HFFc6 (cell line): ENCODE measurements at places on chromosomes 2 and 18. TPM values are rescaled to one million over a fixed set of nuclear protein-coding genes. Genes with fewer than 3 reads are reported as not detected.

GRCh38 chr2:101893681-101894381 is 97.9 kb upstream of the IL1R2 start:
- DNase-seq, result no peak

The MAB21L4 gene
- total RNA-seq, result not detected in 3 replicates

The MEP1B gene
- not detected in 3 replicates for total RNA-seq

DNA sequence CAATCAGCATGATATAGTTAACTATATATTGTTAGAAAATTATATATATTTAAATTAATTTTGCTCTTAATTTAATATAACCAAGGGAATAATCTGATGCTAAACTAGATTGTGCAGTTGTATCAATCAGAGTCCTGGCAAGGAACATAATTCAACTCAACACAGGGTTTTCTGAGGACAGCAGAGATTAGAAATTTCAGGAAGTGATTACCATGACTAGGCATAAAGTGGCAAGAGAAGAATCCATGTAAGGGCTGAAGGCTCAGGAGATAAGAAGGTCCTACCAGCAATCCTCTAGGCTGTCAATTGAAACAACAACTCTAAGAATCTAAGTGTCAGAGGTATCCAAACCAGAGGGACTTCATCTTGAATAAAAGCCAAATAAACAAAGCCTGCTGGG is 807.8 kb downstream of the DSC3 start:
- no peak for DNase-seq

GRCh38 chr2:20504174-20504573 is 57.3 kb downstream of the RHOB start:
- DNase-seq, result no peak

The STAT4 gene
- total RNA-seq, result 0.44 to 0.57 TPM (median 0.50 TPM) in 3 replicates

The NT5C1B gene
- not detected in 3 replicates for total RNA-seq

The TM4SF20 gene
- 0.09 to 0.37 TPM (median 0.31 TPM) in 3 replicates for total RNA-seq

GRCh38 chr2:163247847-163248220 is 409.3 kb upstream of the KCNH7 start:
- DNase-seq, result no peak

The STEAP3 gene
- total RNA-seq, result 17.9 and 29.5 TPM in 2 replicates

GRCh38 chr2:109702250-109702985 is 88.3 kb downstream of the SOWAHC start:
- peak; percentile 50 for DNase-seq

- no peak for DNase-seq
Observed at GRCh38 chr2:16640867-16641266, 24.8 kb downstream of the CYRIA start.

The IL36B gene
- total RNA-seq, result not detected in 3 replicates

DNA sequence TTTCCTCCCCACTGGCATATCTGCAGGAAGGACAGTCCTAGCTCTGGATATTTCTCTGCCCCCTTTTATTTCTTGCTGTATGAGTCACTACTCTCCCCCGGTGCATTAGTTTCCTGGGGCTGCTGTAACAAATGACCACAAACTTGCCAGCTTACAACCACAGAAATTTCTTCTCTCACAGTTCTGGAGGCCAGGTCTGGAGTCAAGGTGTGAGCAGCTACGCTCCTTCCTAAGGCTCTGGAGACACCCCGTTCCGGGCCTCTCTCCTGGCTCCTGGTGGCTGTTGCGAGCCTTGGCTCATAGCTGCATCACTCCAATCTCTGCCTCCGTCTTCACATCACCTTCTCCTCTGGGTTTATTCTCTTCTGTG is 34.1 kb downstream of the PTPRM start:
- DNase-seq, result peak; percentile 56

DNA sequence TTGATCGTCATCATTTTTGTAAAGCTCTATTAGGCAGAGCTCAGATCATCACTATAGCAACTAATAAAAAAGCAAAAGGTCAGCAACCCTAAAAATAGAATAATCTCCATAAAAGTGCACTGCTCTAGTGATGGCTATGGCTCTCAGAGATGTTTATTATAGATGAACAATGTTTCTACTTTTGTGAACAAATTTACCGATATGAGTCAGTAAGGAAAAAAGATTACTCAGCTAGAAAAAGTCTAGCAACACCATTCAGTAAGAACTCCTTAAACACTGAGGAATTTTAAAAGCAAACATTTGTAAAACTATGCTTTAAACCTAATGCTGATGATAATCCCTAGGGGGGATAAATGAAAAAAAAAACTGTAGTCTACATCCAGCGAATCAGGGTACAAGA is 69.6 kb downstream of the ACVR1C start:
- DNase-seq, result no peak

DNA sequence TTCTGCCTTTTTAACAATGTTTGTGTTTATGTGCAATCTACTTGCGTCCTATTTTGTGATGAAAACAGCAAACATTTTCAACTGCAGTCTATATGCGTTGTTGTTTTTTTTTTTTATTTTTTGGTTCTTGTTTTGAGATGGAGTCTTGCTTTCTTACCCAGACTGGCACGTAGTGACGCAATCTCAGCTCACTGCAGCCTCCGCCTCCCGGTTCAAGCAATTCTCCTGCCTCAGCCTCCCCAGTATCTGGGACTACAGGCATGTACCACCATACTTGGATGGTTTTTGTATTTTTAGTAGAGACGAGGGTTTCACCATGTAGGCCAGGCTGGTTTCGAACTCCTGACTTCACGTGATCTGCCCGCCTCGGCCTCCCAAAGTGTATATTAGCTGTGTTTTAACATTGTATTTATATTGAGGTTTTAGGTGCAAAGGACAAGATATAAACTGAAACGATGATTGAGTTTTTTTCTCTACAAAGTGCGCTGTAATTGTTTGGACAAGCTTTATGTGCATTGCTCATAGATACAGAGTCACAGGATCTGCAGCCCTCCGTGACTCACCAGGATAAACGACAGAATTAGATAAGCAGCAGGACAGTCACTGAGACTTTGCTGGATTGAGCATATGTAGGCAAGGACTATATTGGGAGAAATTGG is 17.4 kb downstream of the CDH7 start:
- DNase-seq, result no peak

The CRYGC gene
- not detected in 3 replicates for total RNA-seq

GRCh38 chr2:32931519-32931918 is 15.2 kb upstream of the LTBP1 start:
- no peak for DNase-seq

DNA sequence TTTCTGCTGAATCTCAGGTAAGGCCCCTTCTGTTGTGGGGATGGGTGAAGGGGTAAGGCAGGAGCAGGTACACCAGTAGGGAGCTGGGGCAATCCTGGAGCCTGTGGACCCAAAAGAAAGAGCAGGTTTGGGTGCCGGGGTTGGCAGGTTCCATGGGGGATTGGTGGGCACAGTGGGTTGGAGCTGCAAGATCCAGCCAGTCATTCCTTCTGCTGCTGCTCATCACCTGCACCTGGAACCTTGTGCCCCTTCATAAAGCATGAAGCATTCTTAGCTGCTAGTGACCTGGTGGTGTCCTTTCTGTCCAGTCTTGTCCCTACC is 24.9 kb downstream of the FHOD3 start:
- DNase-seq, result no peak
